ENCODE measurements at places on chromosomes 12 and 14. TPM values are rescaled to one million over a fixed set of nuclear protein-coding genes. Genes with fewer than 3 reads are reported as not detected.

- no peak for DNase-seq
Observed at GRCh38 chr12:58420503-58420902, 479.1 kb downstream of the ATP23 start.

DNA sequence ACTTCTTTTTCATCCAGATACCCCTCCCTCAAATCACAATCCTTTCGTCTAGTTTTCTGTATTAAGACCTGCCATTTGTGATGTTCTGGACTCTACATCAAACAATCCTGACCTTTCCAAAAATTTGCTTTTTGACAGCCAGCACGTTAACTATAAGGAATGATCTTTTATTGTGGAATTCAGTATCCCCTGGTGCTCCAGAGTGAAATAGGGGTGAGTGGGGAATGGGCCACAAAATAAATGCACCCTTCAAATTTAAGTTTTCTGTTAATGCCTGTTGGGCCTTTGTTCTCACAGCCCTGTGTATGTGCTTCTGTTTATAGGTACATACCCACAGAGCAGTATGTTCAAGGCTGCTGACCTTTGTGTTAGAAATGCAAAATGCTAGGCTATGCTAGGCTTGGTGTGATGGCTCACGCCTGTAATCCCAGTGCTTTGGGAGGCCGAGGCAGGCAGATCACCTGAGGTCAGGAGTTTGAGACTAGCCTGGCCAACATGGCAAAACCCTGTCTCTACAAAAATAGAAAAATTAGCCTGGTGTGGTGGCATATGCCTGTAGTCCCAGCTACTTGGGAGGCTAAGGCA, 12.0 kb downstream of the PNN start:
- DNase-seq = no peak

GRCh38 chr12:119630223-119630780, 36.7 kb downstream of the TMEM233 start:
- DNase-seq = no peak

Gene TAS2R8
- total RNA-seq = not detected

DNA sequence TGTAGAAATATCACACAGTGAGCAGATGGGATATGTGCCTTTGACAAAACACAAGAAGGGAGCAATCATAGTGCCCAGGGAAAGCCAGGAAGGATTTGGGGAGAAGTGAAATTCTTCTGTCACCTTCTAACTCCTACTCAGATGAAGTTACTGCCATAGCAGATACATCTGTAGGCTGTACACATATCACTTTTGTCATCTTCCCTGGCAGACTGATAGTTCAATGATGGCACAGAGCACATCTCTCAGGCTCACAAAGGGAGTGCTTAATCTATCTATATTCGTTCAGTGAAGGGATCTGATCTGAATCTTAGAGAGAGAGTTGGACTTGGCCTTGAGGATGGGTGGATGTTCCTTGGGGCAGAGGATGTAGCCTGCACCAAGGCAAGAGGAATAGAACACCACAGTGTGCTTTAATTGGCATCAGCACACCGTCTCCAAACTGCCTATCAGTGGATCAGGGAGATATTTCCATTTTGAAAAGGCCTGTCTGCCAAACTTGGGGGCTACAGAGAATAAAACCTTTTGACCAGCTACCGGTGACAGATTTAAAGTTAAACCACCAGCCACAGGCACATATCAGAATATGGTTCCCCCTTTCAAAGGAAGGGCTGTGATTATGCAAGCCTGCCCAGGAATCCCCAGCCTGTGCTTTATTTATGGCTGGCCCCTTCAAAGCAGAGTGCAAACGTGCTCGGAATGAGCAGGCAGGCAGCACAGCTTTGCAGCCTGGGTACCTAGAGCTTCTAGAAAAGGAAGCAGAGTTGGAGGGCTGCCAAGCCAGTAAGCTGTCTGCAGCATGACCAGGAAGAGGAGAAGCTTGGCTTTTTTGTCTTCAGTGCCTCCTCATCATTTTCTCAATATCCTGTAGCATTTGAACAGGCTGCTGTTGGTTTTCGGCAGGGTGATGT, 165.5 kb upstream of the DYRK2 start:
- peak; percentile 63 for DNase-seq

Gene IAPP
- total RNA-seq = not detected

DNA sequence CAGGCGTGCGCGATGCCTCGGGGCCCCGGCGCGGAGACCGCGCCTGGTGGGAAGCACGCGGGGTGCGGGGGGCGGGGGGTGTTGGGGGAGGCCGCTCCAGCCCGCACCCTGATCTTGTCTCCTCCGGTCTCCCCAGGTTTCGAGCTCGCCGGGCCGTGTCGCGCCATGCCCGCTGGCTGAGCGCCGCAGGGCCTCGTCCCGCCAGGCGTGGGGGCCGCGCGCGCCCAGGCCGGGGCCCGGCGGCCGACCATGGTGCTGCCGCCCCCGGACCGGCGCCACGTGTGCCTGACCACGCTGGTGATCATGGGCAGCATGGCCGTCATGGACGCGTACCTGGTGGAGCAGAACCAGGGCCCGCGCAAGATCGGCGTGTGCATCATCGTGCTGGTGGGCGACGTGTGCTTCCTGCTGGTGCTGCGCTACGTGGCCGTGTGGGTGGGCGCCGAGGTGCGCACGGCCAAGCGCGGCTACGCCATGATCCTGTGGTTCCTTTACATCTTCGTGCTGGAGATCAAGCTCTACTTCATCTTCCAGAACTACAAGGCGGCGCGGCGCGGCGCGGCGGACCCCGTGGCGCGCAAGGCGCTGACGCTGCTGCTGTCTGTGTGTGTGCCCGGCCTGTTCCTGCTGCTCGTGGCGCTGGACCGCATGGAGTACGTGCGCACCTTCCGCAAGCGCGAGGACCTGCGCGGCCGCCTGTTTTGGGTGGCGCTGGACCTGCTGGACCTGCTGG, 2.4 kb downstream of the TMEM121 start:
- DNase-seq = no peak

DNA sequence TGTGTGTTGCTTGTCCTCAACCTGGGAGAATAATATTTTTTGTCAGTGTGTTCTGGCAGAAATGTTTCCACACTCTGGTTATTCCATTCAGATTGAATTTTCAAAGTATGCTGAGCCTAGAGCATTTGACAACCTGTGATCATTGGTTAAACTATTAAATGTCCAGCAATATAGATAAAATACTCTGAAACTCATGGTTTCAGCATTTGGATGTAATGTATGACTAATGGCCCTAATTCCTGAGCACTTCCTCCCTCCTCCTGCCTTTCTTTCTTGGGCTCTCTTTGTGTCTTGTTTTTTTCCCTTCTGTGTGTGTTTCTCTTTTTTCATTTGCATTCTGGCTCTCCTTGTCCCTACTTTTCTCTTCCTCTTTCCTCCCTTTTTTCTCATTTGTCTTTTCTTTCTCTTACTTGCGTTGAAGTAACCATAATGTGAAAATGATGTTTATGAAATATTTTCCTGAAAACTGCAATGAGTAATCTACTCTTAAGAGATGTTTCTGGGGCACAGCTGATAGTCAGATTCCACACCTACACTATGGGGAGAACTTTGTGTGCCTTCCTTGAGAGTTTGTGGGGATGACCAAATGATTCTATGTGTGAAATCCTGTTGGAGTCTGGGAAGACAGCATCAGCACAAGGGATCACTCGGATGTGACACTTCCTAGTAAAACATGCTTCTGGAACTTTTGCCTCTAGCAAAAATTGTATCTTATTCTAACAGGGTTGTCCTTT, 74.6 kb downstream of the FRMD6 start:
- no peak for DNase-seq

GRCh38 chr12:23217158-23217557, 592.2 kb downstream of the ETNK1 start:
- DNase-seq = no peak

Gene KRT3
- not detected for total RNA-seq

Gene GUCY2C
- total RNA-seq = not detected

DNA sequence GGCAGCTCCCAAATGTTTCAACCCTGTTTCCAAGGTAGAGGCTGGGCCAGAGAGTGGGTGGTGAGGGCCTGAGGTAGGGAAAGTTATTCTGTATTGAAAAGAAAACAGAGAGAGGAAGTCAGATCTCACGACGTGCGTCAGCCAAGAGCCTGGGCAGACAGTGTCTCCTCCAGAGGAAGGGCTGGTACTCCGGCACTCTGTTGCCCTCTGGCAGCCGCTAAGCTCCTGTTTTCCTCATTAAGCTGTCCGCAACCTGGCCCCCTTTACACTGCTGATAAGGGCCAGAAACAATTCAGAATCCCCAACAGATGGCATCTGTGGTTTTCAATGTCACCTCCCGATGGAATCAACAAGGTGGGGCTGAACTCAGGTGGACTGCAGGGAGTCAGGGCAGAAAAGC, 26.0 kb upstream of the LTBP2 start:
- no peak for DNase-seq

Gene TGM1
- 4.5 TPM for total RNA-seq

Gene CD69
- total RNA-seq = 1.7 TPM
